ENCODE measurements at places on chromosomes 1 and 21.

DNA sequence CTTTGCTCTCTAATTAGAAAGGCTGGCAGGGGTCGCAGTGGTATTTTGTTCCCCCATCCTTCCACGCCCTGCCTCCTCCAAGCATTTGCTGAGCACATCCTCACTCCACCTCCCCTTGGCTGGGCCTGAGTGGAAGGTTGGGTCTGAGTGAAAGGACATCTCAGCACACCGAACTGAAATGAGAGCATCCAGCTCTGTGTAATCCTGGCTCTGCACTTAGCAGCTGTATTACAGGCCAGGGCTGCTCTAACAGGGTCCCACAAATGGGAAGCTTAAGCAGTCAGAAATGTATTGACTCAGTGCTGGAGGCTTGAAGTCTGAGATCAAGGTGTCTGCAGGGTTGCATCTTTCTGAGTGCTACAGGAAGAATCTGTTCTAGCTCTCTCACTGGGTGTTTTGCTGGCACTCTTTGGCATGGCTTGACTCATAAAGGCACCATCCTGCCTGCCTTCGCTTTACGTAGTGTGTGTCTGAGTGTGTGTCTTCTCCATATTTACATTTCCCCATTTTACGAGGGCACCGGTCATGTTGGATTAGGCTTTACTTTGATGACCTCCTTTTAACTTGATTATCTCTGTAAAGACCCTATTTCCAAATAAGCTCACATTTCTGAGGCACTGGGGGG is 48.5 kb upstream of the IGSF21 start:
- DNase-seq, result no peak

- DNase-seq, result no peak
Measured at GRCh38 chr1:9442278-9442846, 96.9 kb upstream of the SLC25A33 start.

GRCh38 chr1:206804156-206804737 is 32.0 kb upstream of the IL10 start:
- DNase-seq, result no peak

DNA sequence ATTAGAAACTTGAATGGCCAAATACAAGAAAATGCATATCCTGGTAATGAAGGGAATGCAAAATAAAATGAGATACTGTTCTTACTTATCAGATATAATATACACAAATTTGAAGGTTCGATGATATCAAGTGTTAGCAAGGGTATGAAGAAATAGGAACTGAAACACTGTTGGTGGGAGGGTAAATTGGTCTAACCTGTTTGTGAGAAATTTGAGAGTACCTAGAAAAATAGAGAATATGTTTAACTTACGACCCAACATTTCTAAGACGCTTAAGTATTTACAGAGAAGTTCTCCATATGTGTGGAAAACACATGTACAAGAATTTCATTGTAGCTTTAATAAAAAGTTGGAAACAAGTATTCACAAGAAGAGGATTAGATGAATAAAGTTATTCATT is 25.9 kb downstream of the ATG4C start:
- DNase-seq, result no peak

GRCh38 chr1:153538315-153538821 is 2.4 kb downstream of the S100A5 start:
- no peak for DNase-seq

- no peak for DNase-seq
Measured at GRCh38 chr1:43689289-43689688, 18.0 kb upstream of the ST3GAL3 start.

- peak; percentile 72 for DNase-seq
Measured at GRCh38 chr1:12172042-12172851, 5.5 kb downstream of the TNFRSF1B start.

GRCh38 chr1:54408147-54409066 is 2.2 kb upstream of the SSBP3 start:
- no peak for DNase-seq

- no peak for DNase-seq
Measured at GRCh38 chr1:148166558-148167492, 14.7 kb upstream of the NBPF11 start.
